GM23338 (cell line): ENCODE measurements at places on chromosomes 13 and 19.

GRCh38 chr19:52171321-52172169, at the start of gene ZNF836:
Gene ZNF836, minus strand, starts transcription at chr19:52171621. Its CDS starts 3,549 bp downstream, at chr19:52168072.
- peak; percentile 96 for DNase-seq

GRCh38 chr13:96821381-96821780, 172.9 kb downstream of the OXGR1 start:
- DNase-seq, result no peak

- DNase-seq, result no peak
Measured at GRCh38 chr13:100644371-100644770, 30.2 kb downstream of the TMTC4 start.

- DNase-seq, result peak; percentile 78
Measured at GRCh38 chr13:44437356-44438233, 64.0 kb downstream of the SERP2 start.

- peak; percentile 93 for DNase-seq
Measured at GRCh38 chr19:18416778-18417249, 2.4 kb upstream of the SSBP4 start.

DNA sequence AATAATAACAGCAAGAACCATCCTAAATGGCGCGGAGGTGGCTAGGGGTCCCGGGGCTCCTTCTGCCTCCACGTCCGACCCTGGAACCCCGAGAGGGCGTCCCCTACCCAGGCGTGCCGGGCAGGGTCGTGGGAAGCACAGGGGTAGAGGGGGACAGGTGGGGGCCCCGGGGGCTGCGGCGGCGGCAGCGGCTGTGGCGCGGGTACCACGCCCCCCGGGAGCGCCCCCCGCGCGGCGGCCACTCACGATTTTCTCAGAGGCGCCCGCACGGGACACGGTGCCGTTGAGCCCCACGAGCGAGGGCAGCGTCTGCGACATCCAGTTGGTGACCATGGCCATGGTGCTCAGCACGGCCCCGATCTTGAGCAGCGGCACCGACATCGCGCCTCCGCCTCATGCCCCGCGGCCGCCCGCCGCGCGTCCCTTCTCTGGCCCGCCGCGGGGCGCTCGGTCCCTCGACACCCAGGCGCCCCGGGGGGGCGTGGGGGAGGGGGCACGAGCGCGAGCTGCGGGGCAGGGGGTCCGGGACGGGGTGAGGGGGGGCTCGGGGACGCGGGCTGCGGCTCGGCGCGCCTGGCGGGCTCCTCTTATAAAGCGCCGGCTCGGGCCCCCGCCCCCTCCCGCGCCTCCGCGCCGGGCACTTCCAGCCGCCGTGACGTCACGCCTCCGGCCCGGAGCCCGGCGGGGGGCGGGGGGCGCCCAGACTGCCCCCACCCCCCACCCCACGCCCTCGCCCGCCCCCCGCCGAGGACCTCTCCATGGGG, 22.9 kb downstream of the OLFM2 start:
- DNase-seq, result no peak

DNA sequence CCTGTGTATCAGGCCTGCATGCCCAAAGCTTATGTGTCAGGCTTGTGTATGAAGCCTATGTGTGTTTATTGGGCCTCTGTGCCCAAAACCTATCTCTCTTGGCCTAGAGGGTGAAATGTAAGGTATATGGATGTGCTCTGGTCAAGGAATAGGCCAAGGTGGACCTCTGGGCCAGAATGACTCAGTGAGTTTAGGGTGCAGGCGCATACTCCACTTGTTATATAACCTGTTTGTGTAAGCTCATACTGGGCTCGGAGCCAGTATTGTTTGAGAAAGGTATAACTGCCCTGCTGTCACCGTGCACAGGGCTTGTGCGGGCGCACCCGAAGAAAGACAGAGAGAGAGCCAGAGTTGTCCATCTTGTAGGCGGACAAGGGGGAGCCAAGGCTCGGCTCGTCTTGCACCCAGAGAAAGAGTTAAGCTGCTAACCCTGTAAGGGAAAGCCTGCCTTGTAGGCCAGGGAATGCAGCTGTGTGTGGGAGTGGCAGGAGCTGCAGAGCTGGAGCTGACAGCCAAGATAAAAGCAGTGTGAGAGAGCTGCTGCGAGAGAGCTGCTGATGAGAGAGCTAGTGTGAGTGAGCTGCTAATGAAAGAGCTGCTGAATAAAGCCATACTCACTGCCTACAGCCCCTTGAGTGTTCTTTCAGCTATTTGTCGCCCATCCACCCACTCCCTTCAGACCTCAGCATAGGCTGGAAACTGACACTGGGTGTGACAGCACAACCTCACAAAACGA, 43.4 kb upstream of the N4BP2L1 start:
- DNase-seq, result no peak

- DNase-seq, result no peak
Measured at GRCh38 chr13:75129331-75129730, 352.6 kb downstream of the TBC1D4 start.

- DNase-seq, result peak; percentile 97
Measured at GRCh38 chr19:46076951-46077814, 36.4 kb upstream of the IGFL4 start.

GRCh38 chr19:30649934-30650614, 277.9 kb downstream of the ZNF536 start:
- peak; percentile 79 for DNase-seq
